ENCODE measurements at places on chromosomes 3 and 15.

GRCh38 chr3:7377103-7377502 is 516.2 kb downstream of the GRM7 start:
- DNase-seq: no peak

GRCh38 chr3:127102587-127102986 is 90.3 kb upstream of the PRR23E start:
- no peak for DNase-seq

GRCh38 chr3:186319945-186320344 is 42.1 kb downstream of the DGKG start:
- DNase-seq: no peak

- no peak for DNase-seq
These were observed 87.2 kb upstream of the TPRG1 start for GRCh38 chr3:189084620-189085019.

- no peak for DNase-seq
These were observed 11.5 kb upstream of the SPINK8 start for GRCh38 chr3:48344867-48345507.

DNA sequence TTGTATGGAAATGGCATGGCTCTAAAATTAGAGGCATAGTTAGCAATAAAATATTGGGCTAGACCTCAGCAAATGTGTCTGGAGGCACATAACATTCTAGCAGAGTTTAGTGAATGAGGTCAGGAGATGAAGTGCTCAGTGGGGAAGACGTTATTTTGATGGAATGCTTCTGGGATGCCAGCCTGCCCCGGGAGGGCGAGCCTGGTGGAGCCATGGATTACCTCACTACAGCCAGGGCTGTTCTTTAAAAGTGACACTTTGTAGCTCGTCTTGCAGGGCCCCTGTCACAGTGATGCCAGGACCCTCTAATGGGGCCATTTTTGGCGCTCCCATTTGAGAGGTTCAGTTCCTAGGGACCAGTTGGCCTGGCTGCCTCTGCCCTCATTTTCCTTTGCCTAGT is 48.5 kb downstream of the PXYLP1 start:
- DNase-seq: no peak

DNA sequence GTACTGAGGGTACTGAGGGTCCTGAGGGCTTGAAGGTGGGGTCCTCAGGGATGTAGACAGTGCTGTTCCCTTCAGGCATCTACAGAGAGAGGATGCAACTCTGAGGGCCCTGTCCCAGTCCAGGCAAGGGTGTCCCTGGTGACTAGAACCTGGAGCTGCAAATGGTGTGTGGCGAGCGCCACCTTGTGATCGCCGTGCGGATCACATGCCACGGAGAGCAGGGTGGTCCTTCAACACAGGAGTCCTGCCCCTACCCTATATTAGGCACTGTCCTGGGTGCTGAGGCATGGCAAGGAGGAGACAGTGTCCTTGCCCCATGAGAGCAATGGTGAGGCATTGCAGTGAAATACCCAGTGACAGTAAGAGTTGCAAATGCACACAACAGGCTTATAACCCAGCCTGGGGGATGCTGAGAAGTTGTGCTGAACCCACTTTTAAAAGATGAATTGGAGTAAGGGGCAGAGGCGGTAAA is 23.6 kb downstream of the RHCG start:
- peak; percentile 23 for DNase-seq

DNA sequence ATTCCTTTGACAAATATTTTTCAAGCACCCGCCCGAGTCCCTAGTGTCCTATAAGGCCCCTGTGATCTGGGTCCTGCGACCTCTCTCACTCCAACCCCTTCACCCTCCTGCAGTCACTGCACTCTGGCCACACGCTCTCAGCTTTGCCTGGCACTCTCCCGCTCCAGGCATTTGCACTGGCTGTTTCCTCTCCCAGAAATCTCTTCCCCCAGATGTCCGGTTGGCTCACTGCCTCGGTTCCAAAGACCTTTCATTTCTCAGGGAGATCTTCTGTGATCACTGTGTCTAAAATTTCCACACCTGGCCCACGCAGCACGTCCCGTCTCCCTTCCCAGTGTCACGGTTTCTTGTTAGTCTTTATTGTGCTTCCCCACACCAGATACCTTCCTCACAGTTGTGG is 97.4 kb downstream of the WNT7A start:
- DNase-seq: no peak

DNA sequence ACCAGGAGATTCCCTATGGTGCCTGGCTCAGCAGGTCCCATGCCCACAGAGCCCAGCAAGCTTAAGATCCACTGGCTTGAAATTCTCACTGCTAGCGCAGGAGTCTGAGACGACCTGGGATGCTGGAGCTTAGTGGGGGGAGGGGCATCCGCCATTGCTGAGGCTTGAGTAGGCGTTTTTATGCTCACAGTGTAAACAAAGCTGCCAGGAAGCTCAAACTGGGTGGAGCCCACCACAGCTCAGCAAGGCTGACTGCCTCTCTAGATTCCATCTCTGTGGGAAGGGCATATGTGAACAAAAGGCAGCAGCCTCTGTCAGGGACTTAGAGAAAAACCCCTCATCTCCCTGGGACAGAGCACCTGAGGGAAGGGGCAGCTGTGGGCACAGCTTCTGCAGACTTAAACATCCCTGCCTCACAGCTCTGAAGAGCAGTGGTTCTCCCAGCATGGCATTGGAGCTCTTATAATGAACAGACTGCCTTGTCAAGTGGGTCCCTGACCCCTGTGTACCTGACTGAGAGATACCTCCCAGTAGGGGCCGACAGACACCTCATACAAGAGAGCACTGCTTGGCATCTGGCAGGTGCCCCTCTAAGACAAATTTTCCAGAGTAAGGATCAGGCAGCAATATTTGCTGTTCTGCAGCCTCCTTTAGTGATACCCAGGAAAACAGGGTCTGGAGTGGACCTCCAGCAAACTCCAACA is 231.5 kb upstream of the SETMAR start:
- DNase-seq: no peak

- no peak for DNase-seq
These were observed 369.6 kb upstream of the RGMA start for GRCh38 chr15:93458597-93458996.

DNA sequence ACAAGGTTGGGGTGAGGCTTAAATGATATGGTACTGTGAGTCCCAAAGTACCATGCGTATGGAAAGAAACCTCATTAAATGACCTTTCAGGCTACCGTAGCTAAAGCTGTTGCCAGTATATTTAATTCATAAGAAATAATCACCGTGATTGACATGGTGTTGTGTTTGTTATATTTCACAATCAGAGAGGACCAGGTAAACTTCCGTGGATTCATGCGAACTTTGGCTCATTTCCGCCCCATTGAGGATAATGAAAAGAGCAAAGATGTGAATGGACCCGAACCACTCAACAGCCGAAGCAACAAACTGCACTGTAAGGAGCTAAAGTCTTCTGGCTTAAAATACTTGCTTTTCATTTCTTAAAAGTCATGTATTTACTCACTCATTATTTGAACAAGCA is 31.5 kb downstream of the CHP1 start:
- no peak for DNase-seq

GRCh38 chr3:170716172-170716805 is 130.4 kb upstream of the SLC7A14 start:
- DNase-seq: no peak

GRCh38 chr3:136184703-136185102 is 11.4 kb downstream of the MSL2 start:
- no peak for DNase-seq

GRCh38 chr3:184543843-184544512 is 17.6 kb upstream of the EPHB3 start:
- peak; percentile 49 for DNase-seq

GRCh38 chr3:30581067-30581585 is 25.3 kb upstream of the TGFBR2 start:
- DNase-seq: no peak

DNA sequence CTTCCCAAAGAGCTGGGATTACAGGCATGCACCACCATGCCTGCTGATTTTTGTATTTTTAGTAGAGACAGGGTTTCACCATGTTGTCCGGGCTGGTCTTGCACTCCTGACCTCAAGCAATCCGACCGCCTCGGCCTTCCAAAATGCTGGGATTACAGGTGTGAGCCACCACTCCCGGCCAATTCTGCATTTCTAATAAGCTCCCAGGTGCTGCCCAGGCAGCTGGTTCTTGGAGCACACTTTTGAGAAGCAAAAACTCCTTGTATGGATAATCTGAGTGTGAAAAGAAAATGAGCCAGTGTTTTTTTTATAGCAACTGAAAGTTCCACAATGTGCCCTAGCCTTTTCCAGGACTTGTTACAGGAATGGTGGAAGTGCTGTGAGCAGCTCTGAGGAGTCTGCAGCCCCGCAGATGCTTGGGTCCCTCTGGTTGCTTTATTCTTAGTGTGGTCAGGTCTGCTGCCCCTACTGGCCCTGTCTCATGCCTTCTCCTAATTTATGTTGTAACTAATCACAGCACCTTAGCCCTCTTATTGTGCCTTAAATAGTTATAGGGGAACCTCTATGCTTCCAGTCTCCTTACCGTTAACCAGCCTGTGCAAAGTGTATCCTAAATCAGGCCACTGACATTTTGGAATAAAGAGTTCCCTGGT is 13.5 kb upstream of the KCNAB1 start:
- no peak for DNase-seq

DNA sequence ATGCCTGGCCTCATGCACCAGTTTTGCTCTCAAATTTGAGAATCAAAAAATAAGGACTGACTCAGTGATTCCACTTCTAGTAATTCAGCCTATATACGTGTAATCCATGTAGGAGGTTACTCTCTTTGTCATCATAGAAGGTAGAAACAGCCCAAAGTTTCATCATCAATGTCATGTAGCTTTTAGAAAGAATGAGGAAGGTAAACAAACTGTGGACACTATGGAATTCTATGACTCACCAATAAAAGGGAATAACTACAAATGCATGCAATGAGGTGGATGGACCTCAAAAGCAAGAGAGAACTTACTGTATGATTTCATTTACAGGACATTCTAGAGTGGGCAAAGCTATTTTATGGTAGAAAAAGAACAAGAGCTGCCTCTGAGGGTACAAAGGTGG is 93.2 kb upstream of the LRIG1 start:
- no peak for DNase-seq

DNA sequence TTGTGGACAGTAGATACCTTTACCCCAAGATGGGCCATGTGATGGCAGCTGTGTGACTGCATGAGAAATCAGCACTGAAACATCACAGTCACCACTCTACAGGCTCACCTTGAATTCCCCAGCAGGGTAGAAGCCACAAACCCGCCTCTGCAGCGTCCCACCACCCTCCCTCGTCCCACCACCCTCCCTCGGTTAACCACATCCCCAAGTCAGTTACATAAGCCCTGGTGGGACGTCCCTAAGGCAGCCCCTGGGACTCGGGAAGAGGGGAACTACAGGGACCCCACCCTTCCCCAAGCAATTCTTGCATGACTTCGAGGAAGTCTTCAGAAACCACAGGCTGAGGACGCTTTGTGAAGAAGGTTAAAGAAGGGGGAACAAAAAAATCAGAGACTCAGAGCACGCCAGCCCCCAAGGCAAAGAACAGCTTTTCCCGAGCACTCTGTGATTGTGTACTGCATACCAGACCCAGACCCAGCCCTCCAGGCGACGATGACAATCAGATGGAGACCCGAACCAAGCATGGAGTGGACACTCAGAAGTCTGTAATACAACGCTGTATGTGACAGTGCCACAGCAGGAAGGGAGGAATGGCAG is 60.5 kb downstream of the SH3BP5 start:
- peak; percentile 50 for DNase-seq

GRCh38 chr15:61951949-61952348 is 108.3 kb downstream of the VPS13C start:
- no peak for DNase-seq

Measured in left ventricle myocardium inferior (tissue), 1 donor.